Stomach (tissue), 19 donors: ENCODE measurements at places on chromosomes 11 and 22.
A peak's percentile ranks its signal among the peaks of the same experiment; 100 is the strongest.

DNA sequence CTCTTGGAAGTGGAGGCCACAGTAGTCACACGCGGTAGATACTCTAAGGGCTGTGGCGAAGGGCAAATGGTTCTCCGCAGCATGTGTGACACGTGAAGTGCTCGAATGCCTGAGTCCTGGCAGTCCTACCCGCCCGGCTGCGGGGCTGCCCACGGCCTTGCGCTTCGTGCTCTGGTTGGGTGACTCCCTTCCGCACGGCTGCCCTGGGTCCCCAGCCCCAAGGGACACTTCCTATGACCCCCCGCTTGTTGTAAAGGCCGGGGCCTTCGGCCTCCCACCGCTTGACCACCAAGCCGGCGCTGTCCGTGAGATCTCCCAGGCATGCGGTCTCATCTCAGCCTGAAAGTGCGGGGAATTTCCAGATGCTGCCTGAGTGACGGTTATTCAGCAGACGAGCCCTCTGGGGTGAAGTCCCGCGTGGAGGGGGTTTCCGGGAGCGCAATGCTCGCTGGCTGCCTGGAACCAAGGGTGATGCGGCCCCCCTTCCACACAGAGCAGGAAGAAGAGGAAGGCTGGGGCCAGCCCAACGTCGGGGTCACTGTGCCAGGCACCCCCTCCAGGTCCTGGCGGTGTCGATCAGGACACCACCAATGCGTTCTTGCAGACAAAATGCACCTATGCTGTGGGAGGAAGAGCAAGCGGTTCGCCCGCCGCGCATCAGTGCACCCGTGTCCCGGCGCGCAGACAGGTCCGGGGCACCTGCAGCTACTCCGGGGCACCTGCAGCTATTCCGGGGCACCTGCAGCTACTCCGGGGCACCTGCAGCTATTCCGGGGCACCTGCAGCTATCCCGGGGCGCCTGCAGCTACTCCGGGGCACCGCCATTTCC lies 171.2 kb downstream of the OPCML start:
- DNase-seq = no peak

DNA sequence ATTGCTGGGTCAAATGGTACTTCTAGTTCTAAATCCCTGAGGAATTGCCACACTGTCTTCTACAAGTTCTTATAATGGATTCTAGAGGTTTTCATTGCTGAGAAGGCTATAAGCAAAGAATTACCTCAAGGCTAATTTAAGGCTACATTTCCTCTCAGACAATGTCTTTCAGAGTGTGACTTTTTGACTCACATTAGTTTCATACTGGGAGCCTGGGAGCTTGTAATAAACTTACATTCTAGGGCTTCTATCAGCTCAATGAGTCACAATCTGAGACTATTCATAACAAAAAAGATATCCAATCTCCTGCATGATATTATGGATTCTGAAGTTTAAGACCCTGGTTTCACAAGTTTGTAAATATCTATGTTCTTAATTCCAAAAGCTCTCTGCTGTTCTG lies 408.7 kb downstream of the LRRC4C start:
- DNase-seq = no peak

- DNase-seq = no peak
These were observed 2.3 kb downstream of the QSER1 start for GRCh38 chr11:32894921-32895320.

- DNase-seq = no peak
These were observed 13.2 kb upstream of the CSF2RB start for GRCh38 chr22:36900225-36900624.

- DNase-seq = peak; percentile 42
These were observed at the start of gene CCDC116 for GRCh38 chr22:21632237-21632895. Gene CCDC116, plus strand, starts transcription at chr22:21632760. Its CDS starts 422 bp downstream, at chr22:21633182.

GRCh38 chr11:102581066-102581465 lies 44.1 kb downstream of the MMP20 start:
- no peak for DNase-seq

DNA sequence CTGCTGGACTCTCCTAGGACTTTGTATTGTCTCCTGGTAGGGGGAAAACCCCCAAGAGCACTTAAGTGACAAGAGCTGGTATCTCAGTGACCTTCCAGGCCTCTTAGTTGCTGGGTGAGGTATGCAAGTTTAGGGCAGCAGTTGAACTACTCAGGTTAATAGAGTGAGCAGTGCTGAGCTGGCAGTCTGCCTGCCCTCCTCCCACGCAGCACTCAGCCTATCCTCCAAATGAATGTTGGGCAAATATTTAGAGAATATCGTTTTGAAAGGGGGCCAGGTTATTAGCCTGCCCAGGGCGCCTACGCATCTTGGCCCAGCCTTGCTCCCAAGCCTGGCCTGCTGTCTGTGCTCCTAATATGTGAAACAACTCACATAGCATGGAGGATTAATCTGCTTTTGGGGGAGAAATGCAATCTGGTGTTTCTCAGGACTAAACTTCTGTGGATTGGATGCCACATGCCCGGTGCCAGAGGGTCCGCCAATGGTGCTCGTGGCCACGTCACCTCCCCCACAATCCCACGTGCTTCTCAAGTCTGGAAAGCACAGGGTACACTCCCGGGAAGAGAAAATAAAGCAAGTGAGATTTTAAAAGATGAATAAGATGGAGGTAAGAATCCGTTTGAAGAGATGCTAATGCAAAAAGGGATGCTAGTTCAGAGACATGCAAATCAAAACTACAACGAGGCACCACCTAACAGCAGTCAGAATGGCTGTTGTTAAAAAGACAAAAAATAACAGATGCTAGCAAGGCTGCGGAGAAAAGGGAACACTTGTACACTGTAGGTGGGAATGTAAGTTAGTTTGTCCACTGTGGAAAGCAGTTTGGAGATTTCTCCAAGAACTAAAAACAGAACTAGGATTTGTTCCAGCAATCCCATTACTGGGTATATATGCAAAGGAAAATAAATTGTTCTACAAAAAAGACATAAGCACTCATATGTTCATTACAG lies 67.7 kb downstream of the SPON1 start:
- peak; percentile 79 for DNase-seq
